Right cardiac atrium (tissue), 5 donors: ENCODE measurements at places on chromosomes 2 and 18. TPM values are rescaled to one million over a fixed set of nuclear protein-coding genes. Genes with fewer than 3 reads are reported as not detected.

DNA sequence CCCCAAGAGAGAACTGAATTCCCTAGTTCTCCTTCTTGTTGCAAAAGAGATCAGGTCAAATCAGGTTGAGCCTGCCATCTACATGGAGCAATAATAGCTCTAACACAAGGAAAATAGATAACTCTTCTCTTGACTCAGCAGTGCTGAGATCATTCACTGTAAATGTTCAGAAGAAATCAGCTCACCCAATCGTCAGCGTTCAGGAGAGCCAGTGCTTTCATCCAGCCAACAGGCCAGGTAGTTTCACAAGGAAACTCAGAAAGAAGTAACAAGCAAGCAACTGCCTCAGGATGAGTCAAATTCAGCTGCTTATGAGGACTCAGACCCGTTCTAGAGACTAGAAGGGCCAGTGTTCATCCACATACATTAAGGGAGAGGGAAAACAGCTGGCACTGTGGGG, 5.9 kb downstream of the LMAN2L start:
- DNase-seq, result no peak

GRCh38 chr2:62347563-62348270, 151.8 kb downstream of the B3GNT2 start:
- no peak for DNase-seq

UPP2 gene
- total RNA-seq, result not detected

DNA sequence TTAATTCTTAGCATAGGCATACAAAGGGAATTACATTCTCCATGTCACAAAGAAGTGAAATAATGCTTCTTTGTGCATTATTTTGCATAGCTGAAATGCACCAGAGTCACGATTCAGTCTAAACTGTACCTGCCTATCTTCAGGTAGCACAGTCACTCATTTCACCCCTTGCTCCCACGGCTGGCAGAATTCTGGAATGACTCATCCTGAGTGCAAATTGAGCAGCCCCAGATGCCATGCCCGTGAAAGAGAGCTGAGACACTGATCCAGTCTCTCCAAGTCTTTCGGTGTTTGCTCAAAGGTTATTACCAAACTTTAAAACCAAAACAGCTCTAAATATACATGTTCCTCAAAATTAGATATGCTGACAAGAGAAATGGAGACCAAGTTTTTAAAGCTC, 168.3 kb upstream of the POU3F3 start:
- no peak for DNase-seq

DNA sequence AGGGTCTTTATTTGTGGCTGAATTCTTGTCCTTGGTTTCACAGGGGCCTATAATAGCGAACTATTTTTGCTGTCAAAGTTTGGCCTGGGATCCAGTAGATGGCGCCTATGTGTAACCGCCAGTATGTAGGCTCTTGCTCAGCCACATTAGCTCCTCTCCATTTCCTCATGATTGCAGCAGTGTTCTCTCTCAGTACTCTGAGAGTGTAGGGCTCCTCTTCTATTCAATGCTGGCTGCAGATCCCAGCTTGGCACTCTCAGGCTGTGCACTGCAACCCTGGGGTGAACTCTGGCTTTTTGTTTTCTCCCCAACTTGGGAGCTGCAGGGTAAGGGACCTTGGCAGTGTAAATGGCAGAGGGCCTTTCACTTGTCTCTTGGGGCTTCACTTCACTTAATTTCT, 344.6 kb upstream of the CHAC2 start:
- DNase-seq, result no peak

DNA sequence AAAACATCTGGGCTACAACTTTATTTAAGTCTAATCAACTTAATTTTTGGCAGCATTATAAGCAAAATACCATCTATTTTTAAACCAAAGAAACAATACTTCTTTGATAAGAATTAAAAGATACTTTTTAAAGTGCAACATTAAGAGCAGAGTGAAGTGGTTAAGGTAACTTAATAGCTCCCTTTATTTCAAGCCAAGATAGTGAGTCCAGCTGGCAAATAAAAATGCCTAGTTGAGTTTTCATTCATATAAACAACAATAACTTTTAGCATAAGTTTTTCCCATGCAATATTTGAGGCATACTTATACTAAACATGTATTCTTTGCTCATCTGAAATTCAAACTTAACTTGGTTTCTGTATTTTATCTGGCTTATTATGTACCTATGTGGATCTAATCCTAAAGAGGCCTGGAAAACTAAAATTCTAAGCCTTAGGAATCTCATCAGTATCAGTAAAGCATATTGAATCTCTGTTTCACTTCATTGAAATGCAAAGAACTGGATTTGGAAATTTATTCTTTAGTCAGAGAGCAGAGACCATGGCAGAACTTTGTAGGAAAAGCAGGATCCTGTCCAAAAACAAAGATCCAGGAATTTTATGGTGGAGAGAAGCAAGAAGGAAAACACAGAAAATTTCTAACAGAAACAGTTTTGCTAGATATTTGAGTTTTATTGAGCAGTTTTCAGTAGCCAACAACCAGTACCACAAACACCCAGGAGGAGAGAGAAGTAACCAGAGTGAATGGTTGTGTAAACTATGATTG, 95.9 kb downstream of the COL3A1 start:
- no peak for DNase-seq

- DNase-seq, result no peak
Measured at GRCh38 chr2:68018727-68019126, 44.1 kb downstream of the C1D start.

ERMN gene
- 0.06 TPM for total RNA-seq

- DNase-seq, result no peak
Measured at GRCh38 chr18:43590182-43590903, 313.1 kb upstream of the SYT4 start.

DNA sequence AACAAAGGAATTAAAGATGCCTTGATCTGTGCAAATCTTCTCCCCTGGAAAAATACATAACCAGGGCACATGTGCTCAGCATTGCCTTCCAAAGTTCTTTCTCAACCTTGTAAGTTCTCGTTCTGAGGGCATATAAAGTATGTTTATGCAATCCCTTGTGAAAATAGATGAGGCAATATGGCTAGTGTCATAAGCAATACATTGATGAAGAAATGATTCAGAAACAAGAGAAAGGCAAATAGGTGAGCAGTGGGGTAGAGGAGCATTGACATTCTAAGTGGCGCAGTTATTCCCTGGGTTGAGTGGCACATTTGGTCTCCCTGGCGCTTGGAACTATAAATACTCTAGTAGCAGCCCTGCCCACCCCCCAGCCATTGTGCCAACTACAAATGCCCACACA, 57.4 kb upstream of the PGAP1 start:
- peak; percentile 49 for DNase-seq

LOXHD1 gene
- 0.28 TPM for total RNA-seq

NYAP2 gene
- total RNA-seq, result not detected

DNA sequence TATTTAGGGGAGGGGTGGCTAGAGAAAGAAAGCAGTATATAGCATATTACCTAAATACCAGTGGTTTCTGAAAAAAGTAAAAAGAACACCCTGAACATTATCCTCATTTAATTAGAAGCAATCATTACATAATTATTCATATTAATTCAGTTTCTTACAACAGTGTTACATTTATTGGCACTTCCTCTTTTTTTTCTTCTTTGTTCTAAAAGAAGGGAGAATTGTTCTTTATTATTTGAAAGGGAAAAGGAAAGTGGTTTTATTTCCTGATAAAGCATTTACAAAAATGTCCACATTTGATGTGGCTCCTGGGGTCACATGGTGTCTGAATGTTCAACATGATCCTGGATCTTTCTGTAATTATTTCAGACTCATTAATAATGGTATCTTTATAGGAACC, 254.9 kb upstream of the ZEB2 start:
- DNase-seq, result no peak

- no peak for DNase-seq
Measured at GRCh38 chr2:161357097-161357496, 48.9 kb downstream of the PSMD14 start.

GRCh38 chr18:56067214-56067894, 479.4 kb upstream of the TCF4 start:
- no peak for DNase-seq

GRCh38 chr2:230600881-230601280, 111.8 kb upstream of the CAB39 start:
- no peak for DNase-seq

DNA sequence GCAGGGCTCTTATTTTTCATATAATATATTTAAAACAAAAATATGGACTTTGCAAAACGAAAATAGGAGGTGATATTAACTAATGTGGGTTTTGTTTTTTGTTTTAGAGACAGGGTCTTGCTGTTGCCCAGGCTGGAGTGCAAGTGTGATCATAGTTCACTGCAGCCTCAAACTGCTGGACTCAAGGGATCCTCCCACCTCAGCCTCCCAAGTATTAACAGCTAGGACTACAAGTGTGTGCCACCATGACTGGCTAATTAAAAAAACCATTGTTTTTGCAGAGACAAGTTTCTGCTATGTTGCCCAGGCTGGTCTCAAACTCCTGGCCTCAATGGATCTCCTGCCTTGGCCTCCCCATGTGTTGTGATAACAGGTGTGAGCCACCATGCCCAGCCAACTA, 70.4 kb upstream of the FZD5 start:
- no peak for DNase-seq

CD8A gene
- total RNA-seq, result 2.0 TPM

KIF1A gene
- 45.3 TPM for total RNA-seq
